ENCODE measurements at places on chromosomes 6 and 20.

DNA sequence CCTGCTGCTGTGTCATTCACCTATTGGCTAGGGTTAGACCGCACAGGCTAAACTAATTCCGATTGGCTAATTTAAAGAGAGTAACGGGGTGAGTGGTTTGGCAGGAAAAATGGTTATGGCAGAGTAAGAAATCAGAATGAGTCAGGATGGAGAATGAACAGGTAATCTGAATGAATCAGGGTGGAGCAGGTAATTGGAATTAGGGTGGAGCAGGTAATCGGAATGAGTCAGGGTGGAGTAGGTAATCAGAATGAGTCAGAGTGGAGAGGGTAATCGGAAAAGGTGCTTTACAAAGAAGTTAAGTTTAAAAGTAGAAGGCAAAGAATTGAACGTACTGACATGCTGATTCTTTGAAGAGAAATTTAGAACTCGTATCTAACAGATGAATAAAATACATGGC, 11.7 kb downstream of the SLC35A1 start:
- no peak for DNase-seq

- DNase-seq: no peak
Observed at GRCh38 chr6:167699141-167699931, 127.4 kb upstream of the AFDN start.

DNA sequence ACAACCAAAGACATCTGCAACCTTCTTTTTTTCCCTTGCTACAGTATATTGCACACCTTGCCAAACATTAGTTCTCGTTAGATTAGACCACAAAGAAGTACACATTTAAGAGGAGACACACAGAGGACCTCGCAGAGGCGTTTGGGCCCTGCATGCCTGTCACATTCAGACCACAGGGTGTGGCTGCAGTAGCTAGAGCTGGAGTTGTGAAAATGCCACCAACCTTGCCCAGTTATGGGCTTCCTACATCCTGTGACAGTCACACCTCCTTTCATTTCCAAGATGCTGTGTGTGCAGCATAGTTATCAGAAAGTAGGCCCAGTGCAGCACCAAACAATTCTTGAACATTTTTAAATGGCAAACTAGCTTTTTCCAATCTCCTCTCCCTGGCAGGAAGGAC, 2.4 kb downstream of the SYNE1 start:
- no peak for DNase-seq

GRCh38 chr20:32455901-32456701, 98.0 kb downstream of the ASXL1 start:
- no peak for DNase-seq

- DNase-seq: no peak
Observed at GRCh38 chr6:53540129-53540692, 4.7 kb downstream of the GCLC start.
